ENCODE measurements at places on chromosomes 5 and 9.

- no peak for DNase-seq
Observed at GRCh38 chr5:76690704-76691466, 25.0 kb upstream of the F2R start.

DNA sequence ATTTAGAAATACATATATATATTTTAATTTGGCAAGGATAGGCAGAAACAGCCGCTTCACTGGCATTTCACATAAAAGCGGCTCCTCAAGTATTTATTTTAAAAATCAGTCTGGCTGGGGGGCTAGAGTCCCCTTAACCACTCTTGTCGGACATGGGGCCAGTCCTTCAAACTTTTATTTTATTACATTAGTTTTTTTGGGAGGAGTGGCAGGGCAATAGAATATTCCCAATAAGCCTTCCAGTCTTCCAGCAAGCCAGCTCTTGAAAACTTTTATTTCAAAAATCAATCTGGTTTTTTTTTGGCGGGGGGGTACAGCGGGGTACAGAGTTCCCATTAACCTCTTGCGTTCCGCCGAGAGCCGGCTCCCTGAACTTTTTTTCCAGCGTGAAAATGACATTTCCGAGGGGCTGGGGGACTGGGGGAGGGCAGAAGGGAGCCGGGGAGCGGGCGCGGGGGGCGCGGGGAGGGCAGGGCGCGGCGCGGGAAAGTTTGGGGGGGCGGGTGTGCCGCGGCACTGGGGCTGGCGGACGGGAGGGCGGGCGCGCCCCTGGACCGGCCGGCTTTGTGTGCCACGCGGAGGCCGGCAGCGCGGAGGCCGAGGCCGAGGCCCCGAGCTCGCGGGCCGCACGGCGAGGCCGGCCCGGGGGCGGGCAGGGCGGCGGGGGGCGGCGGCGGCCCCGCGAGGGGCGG lies 504 bp upstream of the ZNF618 start:
- DNase-seq: no peak

- DNase-seq: no peak
Observed at GRCh38 chr9:2228641-2229040, 213.5 kb downstream of the SMARCA2 start.

- DNase-seq: no peak
Observed at GRCh38 chr5:61329550-61330128, 2.4 kb upstream of the ZSWIM6 start.
